ENCODE measurements at places on chromosomes 11 and 22.

DNA sequence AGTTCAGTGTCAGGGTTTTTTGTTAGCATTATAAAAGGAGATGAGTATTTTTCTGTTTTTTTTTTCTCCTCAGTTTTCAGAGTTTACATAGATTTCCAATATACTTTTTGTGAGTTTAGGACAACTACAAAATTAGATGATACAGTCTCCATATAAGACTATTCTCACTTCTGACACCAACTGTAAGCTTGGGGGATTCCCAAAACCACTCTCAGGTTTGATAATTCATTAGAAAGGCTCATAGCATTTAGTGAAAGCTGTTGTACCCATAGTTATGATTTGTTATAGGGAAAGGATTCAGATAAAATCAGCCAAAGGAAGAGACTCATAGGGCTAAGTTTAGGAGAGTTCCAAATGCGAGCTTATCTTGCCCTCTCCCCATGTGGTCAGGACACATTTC lies 24.1 kb downstream of the CUL5 start:
- DNase-seq = no peak

DNA sequence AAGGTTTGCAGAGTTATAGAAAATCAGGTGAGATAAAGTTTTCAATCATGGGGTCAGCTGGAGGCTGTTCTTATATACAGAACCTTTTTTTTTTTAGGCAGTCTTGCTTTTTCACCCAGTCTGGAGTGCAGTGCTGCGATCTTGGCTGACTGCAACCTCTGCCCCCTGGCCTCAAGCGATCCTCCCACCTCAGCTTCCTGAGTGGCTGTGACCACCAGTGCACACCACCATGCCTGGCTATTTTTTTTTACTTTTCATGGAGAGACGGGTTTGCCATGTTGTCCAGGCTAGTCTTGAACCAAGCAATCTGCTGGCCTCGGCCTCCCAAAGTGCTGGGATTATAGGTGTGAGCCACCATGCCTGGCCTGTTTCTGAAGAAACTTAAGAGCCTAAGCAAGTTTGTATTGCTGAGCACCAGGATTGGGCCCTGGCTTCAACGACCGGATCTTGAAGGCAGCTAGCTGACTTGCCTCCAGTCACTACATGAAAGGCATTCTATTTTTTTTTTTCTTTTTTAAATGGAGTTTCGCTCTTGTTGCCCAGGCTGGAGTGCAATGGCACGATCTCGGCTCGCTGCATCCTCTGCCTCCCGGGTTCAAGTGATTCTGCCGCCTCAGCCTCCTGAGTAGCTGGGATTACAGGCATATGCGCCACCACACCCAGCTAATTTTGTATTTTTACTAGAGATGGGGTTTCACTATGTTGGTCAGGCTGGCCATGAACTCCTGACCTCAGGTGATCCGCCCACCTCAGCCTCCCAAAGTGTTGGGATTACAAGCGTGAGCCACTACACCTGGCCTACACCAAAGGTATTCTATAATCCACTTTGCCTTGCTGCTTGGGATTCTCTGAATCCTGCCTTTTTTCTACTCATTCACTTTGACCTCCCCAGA lies 7.6 kb downstream of the XBP1 start:
- no peak for DNase-seq

DNA sequence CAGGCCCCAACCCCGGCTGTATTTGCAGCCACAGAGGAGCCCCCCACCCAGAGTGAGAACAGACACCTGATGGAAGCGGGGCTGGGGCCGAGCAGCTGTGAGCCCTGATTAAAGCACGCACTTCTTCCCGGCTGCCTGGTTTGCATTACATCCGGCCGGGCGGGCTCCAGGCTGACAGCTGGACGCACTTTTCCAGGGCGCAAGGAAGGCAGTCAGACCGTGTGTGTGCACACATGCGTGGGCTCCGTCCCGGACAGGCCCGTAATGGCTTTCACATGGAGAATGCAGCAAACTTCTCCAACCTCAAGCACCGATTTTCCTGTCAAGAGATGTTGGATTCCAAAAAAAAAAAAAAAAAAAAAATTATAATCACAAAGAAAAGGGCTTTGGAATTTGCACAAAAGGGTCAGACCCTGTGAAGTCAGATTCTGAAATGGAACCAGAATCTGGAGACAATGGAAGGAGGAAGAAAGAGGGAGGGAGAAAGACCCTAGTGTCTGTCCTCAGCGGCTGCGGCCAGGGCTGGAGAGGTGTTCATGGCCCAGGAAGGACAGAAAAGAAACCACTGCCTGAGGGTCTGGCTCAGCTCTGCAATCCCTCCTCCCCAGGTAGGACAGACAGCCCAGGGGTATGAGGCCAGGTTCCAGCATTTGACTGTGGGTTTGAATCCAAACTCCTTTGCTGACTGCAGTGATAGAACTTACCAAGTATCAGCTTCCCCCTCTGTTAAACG lies 365.5 kb downstream of the MN1 start:
- no peak for DNase-seq

DNA sequence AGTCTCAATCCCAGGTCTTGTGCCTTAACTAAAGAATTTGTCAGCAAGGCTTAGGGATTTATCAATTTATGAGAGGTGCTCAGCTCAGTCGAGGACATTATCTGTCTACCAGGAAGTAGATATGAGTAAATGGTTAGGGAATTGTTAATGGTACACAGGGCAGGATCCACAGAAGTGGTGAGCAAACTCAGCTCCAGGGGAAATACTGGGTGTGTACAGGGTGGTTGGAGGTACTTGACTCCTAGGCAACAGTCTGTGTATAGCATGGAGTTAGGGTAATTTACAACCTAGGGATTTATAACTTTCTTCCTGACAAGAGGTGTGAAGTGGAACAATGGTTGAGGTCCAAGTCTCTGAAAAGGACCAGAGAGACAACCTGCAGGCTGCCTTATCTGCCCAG lies 123.4 kb upstream of the OR9Q1 start:
- DNase-seq = no peak

DNA sequence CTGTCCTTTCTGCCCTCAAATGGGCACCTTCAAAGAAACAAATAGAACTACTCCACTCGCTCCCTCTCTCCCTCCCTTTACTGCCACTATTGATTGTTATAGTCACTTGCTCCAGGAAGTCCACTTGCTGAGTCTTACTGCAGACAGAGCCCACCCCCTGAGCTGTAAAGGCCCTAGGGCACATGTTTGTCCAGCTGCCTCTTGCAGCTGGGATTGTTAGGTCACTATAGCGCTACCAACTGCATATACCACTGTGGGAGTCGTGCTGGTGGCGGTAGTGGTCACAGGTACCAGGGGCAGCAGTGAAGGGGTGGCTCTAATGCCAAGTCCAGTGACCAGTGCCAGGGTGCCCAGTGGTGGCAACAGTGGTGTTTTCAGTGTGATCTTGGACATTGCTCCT lies 4.4 kb upstream of the SREBF2 start:
- DNase-seq = no peak

DNA sequence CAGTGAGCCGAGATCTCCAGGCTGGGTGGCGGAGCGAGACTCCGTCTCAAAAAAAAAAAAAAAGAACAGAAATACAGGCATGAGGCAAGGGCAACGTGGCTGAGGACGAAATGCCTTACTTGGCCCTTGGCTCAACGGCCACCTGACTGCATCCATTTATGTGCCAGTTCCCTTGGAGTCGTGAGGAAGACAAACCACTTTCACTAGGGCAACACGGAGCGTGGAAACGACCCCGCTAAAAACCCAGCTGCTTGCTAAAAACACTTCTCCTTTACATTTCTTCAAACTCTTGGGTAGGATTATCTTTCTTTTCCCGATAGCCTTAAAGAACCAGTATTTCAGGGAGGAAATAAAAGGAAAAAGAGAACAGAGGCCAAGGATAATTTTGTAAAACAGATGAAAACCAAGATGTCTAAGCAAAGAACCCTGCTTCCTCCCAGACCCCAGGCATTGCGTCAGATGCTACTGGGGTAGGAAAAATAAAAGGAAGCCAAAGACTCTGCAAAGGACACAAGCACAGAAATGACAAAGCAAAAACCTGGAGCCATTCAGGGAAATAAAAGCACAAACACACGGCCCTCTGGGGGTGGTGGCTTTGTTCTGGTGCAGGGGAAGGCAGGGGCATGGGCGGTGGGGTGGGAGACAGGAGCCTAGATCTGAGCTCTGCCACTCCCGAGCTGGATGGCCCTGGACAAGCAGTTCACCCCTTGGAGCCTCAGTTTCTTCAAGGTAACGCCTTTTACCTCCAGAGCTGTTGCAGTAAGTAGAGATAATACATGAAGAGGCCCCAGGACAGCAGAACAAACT lies 37.0 kb downstream of the PC start:
- DNase-seq = no peak

- no peak for DNase-seq
Observed at GRCh38 chr22:19868773-19869471, 14.2 kb upstream of the GNB1L start.

GRCh38 chr11:118202599-118203422 lies 22.0 kb downstream of the JAML start:
- DNase-seq = no peak

DNA sequence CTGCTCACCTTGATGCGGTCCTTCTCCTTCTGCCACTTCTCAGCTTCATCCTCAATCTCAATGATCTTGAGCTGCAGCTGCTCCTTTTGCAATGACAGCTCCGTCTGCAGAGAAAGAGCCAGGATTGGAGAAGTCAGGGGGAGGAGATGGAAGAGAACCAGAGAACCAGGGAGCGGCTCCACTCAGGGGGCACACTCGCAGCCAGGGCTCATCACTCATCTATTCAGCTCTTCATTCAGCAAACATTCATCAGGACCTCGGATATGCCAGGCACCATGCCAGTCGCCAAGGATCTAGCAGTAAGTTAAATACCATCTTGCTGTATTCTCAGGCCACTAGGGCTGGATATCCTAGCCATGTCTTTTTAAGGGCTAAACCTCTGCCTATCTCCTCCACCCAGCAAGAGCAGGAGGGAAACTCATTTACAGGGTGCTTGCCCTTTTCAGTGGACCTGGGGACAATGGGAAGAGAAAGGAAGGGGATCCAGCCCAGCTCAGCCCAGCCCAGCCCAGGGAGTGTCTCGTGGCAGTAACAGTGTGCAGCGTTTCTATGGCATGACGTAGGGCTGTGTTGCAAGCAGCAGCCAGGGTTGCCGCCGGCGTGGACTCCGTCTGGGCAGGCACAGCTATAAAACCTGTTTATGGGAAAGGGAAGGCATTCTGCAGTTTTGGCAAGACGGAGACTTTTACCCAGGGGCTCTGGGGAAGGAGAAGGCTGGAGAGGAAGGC lies 9.4 kb downstream of the TRIM29 start:
- no peak for DNase-seq

- no peak for DNase-seq
Observed at GRCh38 chr11:102196351-102196750, 86.1 kb downstream of the YAP1 start.

GRCh38 chr11:101466352-101466751 lies 117.5 kb downstream of the TRPC6 start:
- DNase-seq = no peak

GRCh38 chr11:130631119-130631518 lies 182.7 kb downstream of the ADAMTS15 start:
- no peak for DNase-seq

DNA sequence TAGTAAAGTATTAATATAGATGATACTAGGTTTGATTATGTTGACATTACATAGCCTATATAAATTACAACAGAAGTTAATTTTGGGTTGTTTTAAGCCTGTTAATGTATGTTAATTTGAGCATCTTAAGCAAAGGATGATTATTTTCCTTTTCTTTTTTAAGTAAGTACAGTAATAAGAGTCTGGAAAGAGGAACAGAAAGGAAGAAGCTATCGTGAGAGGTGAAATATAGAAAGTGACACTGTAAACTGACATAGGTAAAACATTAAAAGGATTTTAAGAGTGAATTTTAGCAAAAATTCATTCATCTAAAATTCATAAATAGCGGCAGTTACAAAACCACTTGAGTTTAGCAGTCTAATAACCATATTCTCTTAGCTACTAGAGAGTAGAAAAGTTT lies 45.5 kb downstream of the FAR1 start:
- no peak for DNase-seq

DNA sequence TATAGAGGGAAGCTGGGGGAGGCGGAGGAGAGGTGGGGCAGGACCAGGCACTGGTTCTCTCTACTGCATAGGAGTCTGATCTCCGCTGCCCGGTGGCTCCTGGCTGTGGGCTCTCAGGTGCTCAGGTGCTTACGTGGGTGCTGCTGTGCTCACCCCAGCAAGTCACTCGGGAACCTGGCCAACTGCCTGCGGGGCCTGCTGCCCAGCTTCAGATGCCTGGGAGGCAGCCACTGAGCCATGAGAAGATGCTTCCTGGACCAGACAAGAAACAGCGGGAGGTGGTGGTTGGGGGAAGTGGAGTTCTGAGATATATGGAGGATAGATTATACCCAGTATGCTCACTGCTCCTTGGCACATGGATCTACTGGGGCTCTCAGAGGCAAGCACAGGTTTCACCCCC lies 1303.4 kb downstream of the TBC1D22A start:
- DNase-seq = no peak

GRCh38 chr22:27105142-27106025 lies 448.0 kb downstream of the MIAT start:
- DNase-seq = no peak

GRCh38 chr22:24601217-24602104 lies 1.5 kb upstream of the GGT1 start:
- peak; percentile 94 for DNase-seq

DNA sequence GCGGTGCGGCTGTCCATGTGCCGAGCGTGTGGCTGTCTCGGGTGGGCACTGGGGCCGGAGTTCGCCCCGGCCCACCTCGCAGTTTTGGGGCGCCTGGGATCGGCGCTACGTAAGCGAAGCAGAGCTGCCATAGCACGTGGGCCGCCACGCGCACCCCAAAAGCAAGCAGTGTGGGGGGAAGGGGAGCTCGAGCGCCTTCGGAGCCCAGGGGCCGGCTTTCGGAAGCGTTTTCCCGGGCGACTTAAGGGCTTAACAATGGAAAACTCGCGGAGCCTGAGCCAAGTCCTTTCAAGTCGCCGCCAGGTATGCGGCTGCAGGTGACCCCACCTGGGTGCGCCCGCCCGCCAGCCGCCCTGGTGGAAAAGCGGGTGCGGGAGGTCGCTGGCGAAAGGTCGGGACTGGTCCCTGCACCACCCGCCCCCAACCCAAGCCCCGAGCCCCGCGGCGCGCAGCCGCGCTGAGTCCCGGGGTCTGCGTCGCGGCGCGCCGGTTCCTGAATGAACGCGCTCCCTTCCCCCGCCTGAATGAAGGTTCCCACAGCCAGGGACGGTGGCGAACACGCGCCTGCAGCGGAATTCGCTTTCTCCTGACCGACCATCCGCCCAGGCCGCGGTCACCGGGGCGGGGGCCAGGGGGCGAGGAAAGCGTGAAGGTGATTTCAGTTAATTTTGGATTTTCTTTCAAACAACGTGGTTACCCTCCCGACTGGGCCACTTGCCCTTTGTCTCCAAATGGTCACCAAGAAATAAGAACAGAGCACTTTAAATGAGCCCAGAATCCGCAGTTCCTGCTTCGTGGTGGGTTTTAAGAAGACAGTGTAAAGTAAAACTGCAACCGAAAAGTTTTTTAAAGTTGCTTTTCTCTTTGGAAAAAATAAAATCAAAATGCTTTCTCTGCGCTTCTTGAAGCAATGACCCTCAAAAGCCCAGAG lies 2.8 kb upstream of the CCND1 start:
- DNase-seq = peak; percentile 16
